Stimulated activated CD8-positive, alpha-beta memory T cell treated with anti-CD3 and anti-CD28 coated beads, Interleukin-15, amount 100 ng/mL, for 48 hours (primary cell): ENCODE measurements at places on chromosomes 12 and 14.
A peak's percentile ranks its signal among the peaks of the same experiment; 100 is the strongest.

- no peak for DNase-seq
Measured at GRCh38 chr14:93903342-93904184, 23.6 kb upstream of the FAM181A start.

DNA sequence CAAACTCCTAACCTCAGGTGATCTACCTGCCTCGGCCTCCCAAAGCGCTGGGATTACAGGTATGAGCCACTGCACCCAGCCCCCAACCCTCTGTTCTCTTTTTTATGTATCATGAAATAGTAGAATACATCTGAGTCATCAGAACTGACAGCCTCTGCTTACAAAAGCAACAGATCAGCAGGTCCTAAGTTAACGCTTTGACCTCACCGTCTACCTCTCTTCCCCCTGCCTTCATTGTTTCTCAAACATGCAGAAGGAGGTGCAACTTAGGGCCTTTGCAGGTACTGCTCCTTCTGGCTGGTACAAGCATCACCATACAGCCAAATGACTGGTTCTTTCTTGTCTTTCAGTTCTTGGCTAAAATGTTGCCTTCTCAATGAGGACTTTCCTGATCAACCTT lies 249.2 kb downstream of the PAWR start:
- DNase-seq = no peak

- no peak for DNase-seq
Measured at GRCh38 chr12:109877504-109878246, 2.7 kb downstream of the GLTP start.

GRCh38 chr14:78997811-78998210 lies 827.6 kb downstream of the NRXN3 start:
- DNase-seq = no peak

DNA sequence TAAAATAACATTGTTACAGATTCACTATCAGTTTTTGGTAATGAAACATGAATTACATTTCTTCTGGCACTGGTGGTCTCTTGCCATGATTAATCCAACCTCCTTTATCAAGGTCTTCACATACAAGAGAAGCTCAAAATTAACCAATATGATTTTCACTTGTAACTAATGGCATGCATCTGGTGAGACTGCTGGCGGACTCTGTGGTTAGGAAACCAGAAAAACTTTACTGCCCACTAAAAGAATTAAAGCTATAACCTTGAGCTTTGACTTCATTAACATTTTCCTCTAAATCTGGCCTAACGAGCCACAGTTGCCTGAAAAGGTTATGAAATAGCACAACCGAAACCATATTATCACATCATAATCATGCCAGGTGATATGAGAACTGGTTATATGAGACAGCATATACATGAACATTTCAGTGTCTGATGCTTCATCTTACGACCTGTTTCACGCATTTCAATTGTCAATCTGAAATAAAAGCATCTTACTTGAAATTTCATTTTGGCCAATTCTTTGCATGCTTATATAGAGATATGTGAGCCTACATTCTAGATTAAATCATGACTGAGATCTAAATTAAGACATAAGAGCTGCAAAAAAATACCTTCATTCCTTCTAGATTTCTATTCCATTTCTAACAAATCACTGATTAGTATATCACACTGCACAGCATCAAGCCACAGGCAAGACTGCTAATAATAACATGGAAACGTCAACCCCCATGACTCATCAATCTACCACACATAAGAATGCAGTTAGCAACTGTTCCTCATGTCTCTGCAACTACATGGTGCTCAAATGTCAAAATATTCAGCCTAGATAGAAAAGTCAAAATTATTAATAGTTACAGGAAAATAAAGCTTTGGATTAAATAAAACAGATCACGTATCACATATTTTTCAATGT lies 89.3 kb downstream of the OSBPL8 start:
- DNase-seq = no peak

- DNase-seq = no peak
Measured at GRCh38 chr14:22388669-22389595, 200.1 kb downstream of the DAD1 start.

GRCh38 chr14:100067971-100068959 lies 3.0 kb downstream of the EVL start:
- peak; percentile 86 for DNase-seq

- peak; percentile 77 for DNase-seq
Measured at GRCh38 chr12:31896514-31897039, 62.6 kb upstream of the RESF1 start.

- DNase-seq = peak; percentile 3
Measured at GRCh38 chr12:120678572-120678971, 8.4 kb upstream of the MLEC start.

DNA sequence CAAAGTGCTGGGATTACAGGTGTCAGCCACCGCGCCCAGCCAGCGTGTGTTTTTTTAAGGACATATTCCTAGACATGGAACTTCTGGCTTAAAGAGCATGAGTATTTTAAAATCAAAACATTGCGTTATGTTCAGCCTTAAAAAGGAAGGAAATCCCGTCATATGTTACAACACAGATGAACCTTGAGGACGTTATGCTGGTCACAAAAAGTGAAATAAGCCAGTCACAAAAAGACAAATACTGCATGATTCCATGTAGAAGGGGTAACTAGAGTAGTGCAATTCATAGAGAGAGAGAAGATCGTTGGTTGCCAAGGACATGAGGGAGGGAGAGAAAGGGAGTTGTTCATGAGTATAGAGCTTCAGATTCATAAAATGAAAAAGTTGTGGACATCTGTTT lies 53.9 kb downstream of the ACACB start:
- DNase-seq = no peak

DNA sequence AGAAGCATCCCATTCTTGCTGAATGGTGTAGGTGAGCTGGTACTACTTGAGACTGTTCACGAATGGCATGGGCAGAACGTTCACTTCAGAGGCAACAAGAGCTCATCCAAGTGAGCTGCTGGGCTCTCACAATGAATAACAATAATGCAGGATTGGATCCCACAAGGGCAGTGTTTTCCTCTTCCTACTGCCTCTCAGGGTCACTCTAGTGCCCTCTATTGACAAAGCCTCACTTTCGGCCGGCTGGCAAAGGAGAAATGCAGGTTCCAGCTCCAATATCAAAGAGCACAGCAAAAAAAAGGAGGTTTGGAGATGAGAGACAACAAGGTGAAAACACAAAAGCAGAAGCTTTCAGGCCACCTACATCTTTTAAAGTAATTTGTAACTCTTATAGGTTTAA lies 74.6 kb upstream of the MYF6 start:
- DNase-seq = no peak

DNA sequence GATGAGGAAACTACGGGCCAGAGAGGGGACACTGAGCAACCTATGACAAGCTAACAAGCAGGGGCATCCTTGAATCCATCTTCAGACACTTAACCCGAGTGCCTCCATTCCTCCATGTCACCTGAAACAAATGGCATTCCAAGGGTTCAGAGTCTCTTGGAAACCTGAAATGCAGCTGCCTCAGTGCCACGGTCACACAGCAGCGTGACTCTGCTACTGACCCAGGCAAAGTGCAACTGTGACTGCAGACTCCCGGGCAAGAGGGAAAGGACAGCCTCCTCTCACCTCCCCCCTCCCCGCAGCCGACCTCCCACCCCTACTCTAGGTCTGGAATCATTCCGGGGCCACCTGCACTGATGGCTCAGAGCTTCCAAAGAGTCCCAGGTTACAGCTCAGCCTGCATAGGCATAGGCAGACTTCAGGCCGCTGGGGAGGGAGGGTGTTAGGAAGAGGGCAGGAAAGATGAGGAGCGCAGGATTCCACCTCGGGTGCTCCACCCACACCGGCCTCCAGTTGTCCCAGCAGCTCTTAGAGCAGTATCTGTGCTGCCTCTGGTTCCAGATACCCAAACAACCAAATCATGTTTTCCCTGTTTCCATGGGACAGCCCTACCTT lies 53.2 kb downstream of the KCNK10 start:
- no peak for DNase-seq

DNA sequence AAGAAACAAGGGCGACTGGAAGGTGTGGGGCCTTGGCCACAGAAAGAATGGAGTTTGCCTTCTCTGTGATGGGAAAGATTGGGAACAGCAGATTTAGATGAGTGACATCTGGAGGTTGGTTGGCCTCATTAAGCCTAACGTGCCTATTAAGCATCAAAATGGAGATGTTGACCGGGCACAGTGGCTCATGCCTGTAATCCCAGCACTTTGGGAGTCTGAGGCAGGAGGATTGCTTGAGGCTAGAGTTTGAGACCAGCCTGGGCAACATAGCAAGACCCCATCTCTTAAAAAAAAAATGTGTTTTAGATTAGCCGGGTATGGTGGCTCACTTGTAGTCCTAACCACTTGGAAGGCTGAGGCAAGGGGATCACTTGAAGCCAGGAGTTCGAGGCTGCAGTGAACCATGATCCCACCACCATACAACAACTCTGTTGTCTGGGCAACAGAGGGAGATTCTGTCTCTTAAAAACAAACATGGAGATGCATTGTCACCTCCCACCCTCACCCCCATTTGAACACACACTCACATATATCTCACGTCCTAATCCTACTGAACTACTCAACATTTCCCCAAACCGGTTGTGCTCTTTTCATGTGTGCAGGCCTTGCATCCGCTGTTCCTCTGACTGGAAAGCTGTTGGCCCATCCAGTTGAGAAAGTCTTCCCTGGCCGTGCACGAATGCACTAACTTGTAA lies 172.1 kb downstream of the ETV6 start:
- DNase-seq = no peak

- DNase-seq = no peak
Measured at GRCh38 chr12:26120561-26121274, 4.1 kb downstream of the BHLHE41 start.

- DNase-seq = no peak
Measured at GRCh38 chr12:68326716-68327115, 5.4 kb downstream of the MDM1 start.

- no peak for DNase-seq
Measured at GRCh38 chr12:82504409-82504808, 146.1 kb downstream of the METTL25 start.

- DNase-seq = no peak
Measured at GRCh38 chr12:10617863-10618262, 4.5 kb upstream of the MAGOHB start.

- no peak for DNase-seq
Measured at GRCh38 chr12:23028158-23028802, 403.3 kb downstream of the ETNK1 start.
